Stimulated activated CD4-positive, alpha-beta T cell treated with anti-CD3 and anti-CD28 coated beads, Interleukin-2, amount 100 ng/mL, for 4 hours (primary cell): ENCODE measurements at places on chromosomes 7 and 10.

DNA sequence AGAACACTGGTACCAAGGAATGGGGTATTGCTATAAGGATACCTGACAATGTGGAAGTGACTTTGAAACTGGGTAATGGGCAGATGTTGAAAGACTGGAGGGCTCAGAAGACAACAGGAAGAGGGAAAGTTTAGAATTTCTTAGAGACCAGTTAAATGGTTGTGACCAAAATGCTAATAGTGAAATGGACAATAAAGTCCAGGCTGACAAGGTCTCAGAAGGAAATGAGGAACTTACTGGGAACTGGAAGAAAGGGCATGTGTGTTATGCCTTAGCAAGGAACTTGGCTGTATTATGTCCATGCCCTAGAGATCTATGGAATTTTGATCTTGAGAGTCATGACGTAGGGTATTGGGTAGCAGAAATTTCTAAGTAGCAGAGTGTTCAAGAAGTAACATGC lies 38.0 kb downstream of the FAM149B1 start:
- no peak for DNase-seq

- no peak for DNase-seq
These were observed 20.1 kb upstream of the GSTK1 start for GRCh38 chr7:143243111-143243510.

GRCh38 chr7:88661921-88662320 lies 97.6 kb upstream of the ZNF804B start:
- no peak for DNase-seq

- DNase-seq, result no peak
These were observed 254.5 kb upstream of the RNF32 start for GRCh38 chr7:156386097-156386496.

DNA sequence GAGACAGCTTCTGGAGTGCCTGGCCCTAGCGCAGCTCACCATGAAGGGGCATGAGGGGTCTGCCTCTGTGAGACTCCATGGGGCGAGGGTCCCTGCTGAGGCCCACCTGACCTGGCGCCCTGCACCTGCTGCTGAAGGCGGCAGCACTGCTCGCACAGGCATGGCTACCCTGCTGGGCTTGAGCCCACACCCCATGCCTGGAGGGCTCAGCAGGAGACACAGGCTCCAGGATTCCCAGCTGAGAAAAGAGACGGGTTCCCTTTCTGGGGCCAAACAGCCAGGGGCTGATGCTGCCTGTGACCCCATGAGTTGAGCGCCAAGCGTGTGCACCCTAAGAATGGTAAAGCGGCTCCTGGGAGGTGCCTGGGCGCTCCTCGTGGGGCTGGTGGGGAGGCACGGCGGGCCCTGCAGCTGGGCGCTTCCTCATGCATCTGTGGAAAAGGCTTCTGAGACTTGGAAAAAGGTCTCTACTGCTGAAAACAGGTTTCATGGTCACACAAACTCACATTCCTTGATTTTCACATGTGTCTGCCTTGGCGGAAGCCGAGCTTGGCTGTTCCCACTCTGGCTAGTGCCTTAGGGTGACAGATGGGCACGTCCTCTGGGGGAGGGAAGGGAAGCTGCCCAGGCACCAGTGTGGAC lies 233.4 kb downstream of the ZMYND11 start:
- DNase-seq, result no peak

DNA sequence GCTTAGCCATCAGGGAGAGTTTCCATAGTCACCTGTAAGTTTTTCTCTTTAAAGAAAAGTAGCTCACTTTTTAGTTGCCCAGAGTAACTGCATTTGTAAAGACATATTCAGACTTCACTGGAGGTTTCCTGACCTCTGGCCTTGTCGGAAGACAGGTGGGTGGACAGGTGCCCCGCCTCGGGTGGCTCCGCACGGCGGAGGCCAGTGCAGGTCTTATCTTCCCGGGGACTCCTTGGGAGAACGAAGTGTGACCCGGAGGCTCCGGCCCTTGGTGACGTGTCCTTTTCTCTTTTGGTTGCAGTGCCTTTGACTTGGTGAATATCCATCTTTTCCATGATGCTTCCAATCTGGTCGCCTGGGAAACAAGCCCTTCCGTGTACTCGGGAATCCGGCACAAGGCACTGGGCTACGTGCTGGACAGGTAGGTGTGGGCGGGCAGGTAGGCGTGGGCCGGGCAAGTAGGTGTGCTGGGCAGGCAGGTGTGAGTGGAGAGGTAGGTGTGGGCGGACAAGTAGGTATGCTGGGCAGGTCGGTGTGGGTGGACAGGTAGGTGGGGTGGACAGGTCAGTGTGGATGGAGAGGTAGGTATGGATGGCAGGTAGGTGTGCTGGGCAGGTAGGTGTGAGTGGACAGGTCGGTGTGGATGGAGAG lies 75.8 kb downstream of the NKX6-2 start:
- no peak for DNase-seq

DNA sequence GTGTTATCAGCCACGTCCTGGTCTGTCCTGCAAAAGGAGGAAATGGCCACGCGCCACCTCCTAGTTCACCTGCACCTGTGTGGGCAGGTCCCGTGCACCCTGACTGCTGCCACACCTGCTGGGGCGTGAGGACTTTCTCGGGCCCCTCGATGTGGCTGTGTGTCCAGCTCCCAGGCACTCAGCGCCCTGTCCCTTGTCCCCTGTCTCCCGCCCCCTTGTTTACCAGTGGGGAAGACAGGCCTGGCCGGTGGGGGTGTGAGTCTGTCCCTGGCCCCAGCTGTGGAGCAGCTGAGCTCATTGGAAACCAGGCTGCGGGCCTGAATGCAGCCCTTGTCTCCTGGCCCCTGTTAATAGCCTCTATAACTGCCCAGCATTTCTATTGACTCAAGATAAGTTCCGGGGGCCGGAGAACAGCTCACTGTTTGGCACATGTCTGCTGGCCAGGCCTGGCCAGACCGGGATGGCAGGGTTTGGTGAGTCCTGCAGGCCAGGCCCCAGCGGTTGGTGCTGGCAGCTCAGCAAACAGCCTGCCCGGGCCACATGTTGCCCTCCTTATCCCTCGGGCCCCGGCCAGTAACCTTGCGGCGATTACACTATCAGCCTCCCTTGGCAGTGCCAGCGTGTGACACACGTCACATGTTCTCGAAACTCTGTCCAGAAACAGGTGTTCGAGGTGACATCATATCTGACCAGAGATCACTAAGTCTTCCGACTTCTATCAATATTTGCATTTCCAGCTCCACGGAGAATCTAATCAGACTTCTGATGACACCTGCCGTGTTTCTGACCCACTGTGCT lies 52.1 kb downstream of the FOXL3 start:
- DNase-seq, result no peak

GRCh38 chr10:89363729-89364442 lies 14.0 kb upstream of the IFIT1B start:
- no peak for DNase-seq

GRCh38 chr7:137734221-137734620 lies 112.6 kb downstream of the DGKI start:
- DNase-seq, result no peak

DNA sequence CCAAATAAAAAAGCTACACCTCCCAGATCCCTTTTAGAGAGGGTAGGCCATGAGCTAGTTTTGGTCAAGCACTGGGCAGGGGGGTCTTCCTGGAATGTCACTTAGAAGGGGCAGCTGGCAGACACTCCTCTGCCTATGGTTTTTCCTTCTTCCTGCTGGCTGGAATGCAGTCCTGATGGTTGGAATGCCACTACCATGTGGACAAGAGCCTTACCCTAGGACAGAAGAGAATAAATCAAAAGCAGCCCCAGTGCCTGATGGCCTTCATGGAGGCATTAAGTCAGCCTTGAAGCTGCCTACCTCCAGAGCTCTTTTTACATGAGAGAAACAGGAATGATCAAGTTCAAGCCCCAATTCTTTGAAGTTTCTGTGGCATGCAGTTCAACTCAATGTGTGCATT lies 43.5 kb upstream of the SORBS1 start:
- no peak for DNase-seq

DNA sequence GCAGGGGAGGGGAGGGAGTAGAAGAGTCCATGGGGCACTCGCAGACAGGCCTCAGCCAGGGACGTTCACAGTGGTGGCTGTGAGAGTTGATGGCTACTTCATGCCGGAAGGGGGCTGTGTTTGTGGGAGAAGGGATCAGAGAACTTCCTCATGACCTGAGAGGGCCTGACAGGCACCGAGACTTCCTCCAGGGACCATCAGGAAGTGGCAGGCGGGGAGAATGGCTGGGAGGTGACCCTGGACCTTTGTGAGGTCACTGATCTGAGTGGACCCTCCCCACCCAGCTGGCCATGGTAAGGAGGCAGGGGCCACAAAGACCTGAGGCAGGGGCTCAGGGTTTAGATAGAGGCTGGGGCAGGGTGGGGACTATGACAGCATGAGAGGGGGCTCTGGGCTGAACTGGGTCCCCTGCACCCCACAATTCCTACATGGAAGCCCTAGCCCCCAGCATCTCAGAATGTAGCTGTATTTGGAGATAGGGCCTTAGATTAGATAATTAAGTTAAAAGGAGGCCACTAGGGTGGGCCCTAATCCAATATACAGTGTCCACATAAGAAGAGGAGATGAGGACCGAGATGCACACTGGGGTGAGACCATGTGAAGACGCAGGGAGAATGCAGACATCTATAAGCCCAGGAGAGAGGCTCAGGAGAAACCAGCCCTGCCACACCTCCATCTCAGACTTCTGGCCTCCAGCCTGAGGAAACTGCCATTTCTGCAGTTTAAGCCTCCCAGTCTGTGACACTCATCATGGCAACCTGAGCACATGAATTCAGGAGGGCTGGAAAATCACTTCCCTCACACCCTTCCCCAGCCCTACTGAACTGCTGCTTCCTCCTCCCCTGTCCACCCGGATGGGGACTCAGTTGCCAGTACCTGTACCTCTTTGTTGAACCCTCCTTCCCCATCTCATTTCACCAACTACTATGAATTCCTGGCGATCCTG lies 273.9 kb upstream of the ZNF32 start:
- DNase-seq, result no peak

DNA sequence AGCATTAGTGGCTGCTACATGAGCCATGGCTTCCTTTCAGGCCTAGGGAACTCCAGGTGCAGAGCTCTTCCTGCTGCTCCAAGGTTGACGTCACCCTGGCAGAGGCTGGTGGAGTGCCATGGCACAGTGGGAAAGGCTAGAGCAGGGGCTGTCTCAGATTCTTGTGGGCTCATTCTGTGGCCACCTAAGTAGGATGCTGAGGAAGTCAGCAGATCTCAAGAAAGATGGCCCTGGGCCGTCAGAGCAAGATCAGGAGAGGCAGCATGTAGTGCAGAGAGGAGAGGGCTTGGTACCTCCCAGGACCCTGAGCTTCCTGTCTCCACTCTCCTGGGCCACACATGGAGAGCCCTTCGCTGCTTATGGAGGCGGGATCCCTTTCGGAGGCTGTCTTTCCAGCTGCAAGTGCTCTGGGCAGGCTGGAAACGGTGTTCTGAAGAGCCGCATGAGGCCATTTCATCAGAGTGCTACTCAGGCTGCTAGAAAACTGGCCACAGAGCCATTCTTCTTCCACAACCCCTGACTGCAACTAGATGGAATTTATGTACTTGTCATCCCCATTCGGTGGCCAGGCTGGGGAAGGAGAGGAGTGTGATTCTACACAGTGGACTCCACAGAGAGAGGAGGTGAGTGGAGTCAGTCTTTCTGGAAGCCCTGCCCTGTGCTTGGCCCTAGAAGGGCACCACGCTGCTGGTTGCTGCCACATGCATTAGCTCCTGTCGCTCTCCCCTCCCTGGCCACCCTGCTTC lies 304.2 kb downstream of the RPS24 start:
- DNase-seq, result no peak

DNA sequence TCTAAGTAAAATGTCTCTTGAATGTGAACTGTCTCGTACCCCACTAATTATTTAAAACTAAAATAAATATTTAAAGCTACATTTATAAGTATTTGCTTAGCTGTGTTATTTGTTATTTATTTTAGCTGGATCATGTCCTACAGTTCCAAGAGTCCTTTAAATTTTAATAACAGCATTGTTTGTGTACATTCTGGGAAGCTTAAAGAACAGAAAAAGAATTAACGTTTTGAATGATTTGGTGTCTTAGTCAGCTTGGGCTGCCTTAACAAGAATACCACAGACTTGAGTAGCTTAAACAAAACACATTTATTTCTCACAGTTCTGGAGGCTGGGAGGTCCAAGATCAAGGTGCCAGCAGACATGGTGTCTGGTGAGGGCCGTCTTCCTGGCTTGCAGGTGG lies 107.4 kb downstream of the ITIH5 start:
- DNase-seq, result no peak

DNA sequence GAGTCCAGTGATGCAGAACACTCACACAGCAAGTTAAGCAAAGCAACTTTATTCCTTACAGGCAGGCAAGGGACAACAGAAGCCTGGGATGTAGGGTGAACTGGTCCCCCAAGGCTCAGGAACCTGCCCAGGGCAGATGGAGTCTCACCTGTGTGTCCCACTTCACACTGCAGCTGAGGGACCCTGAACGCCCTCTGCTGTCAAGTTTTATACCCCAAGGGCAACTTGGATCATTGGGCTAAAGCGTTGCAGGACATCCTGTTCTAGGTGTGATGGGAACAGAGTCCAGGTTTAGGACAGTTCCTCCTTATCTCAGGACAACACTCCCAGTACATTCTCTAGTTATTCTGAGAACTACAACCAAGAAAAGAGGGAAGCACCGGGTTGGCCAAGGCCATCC lies 49.5 kb upstream of the ZNF746 start:
- DNase-seq, result no peak

DNA sequence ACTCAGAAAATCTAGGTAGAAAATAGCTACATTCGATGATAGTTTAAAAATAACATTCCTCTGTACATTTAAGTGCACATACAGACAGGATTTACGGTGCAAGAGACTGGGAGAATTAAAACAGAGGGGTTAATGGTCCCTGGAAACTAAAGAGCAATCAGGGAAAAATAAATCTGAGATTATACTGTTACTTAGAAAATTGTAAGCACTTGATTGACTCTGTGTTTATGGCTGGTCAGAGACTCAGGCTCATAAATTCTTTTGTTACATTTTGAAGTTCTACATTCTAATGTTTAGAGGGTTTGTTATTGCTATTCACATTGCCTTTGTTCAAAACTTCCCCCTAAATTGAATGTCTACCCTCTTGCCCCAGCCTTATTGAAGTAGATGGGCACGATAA lies 54.4 kb downstream of the CDCA7L start:
- DNase-seq, result no peak

DNA sequence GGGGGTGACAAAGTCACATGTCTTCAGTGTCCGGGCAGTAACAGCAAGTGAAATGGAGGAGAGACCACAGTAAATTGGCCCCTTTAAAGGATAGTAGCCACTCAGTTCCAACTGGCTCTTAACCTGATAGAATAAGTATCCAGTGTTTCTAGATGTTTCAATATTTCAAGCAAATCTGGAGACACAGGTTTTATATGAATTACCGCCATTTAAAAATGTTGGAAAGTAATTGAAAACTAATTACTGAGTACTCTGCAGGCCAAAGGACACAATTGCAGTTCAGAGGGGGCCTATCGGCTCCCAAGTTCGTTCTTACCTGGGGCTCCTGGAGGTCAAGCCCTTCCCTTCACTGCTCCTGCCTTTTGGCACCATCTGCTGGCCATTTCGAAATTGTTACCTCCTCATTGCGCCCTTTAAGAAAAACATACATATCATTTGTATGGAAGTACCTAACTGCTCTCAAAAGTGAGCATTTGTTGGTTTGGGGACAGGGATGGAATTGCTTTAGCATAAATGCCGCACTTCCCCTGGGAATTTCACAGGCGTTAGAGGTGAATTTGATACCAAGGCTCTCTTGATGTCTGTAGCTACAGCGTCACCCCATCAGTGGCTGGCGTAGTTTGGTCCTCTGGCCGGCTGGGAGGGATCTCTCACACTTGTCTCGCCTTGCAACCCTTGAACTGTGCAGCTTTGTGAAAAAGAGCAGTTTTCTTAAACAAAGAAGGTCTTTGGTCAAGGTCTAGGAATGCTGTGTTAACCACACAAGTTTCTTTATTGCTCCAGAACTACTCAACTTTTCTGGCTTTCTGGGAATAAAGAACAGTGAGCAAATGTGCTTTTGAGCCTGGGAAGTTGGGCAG lies 220.0 kb downstream of the ARHGAP21 start:
- no peak for DNase-seq
